ENCODE measurements at places on chromosomes 1 and 21.
A peak's percentile ranks its signal among the peaks of the same experiment; 100 is the strongest.

GRCh38 chr1:112527266-112528010 lies 18.7 kb downstream of the WNT2B start:
- no peak for DNase-seq

GRCh38 chr1:208766832-208767231 lies 522.6 kb upstream of the PLXNA2 start:
- DNase-seq, result no peak

DNA sequence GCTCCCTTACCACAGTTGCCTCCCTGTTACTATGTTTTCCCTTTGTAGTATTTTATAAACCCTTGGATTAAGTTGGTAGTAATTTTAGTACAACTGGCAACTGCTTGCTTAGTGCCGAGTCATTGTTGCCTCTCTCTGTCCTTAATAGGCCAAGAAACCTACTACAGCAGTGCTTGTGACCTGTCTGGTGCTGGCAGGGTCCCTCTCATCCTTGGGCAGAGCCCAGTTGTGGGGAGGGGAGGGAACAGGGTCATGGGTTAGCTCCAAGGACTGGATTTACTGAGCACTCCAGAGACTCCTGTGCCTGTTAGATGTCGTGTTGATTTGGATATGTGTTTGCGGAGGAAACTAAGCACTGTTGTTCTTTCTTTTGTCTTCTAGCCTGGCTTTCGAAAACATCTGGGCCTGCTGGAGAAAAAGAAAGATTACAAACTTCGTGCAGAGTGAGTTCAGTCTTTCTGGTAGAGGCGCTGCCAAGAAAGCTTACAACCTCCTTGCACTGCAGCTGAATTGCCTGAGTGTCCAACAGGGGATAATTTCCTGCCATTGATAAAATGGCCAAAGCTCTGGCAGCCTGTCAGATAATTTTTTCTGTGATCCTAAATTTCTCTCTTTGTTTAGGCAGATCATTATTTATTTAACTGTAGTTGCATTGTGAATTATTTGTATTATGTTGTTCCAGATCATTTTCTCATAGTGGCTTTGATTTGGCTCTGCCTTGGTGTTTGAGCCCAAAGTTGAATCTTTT lies 3.6 kb downstream of the UTP11 start:
- no peak for DNase-seq

DNA sequence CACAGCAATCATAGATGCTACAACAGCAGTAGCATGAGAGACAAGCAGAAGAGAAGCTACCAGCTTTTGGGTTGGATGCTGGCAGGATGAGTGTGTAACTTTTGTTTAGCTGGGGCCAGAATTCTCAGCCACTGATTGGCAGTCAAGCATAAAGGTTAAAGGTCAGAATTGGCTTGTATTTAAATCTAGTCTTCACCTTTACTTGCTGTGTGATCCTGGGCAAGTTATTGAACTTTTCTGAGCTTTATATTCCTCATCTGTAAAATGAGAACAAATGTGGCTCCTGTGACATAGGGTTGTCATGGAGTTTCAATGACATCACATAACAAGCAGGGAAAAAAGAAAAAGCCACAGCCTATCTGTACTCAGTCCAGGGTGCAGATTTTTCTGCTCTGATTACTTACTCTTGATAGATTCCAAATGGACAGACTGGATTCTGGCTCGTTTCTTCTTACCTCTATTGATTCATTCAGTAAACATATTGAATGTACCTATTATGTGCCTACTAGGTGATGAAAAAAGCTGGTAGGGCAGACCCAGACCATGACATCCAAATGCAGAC lies 2.8 kb upstream of the AZIN2 start:
- no peak for DNase-seq

GRCh38 chr1:89199525-89200031 lies 836 bp upstream of the GBP4 start:
- DNase-seq, result no peak

GRCh38 chr1:93395195-93395594 lies 49.5 kb downstream of the DR1 start:
- no peak for DNase-seq

GRCh38 chr1:175162955-175163354 lies 29.6 kb downstream of the KIAA0040 start:
- no peak for DNase-seq

GRCh38 chr1:62068978-62069377 lies 125.7 kb upstream of the L1TD1 start:
- DNase-seq, result no peak

GRCh38 chr1:119799599-119800177 lies 11.6 kb downstream of the REG4 start:
- no peak for DNase-seq

GRCh38 chr1:227563324-227564201 lies at the start of gene ZNF678:
ZNF678 (plus strand) TSS chr1:227563556; CDS start chr1:227650992, 87,436 bp downstream.
- DNase-seq, result peak; percentile 77

- no peak for DNase-seq
Measured at GRCh38 chr1:236938760-236939159, 65.5 kb downstream of the MT1HL1 start.

- no peak for DNase-seq
Measured at GRCh38 chr1:111193712-111194480, 6.5 kb downstream of the DENND2D start.

DNA sequence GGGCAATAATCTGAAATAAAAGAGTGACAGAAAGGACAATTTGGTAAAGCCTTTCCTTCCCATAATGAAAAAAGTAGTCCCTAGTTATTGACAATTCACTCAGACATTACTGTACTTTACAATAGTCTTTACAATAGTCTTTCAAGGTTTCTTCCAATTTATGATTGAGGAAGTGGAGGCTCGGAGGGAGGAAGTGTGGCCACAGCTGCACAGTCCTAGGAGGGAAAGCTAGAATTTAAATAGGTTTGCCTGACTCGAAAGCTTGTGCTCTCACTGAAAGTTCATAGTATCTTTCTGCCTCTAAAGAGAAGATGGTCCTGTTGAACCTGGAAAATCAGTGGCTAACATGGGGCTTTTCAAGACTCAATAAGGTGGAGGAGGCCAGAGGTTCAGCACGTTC lies 203.2 kb downstream of the SDCCAG8 start:
- no peak for DNase-seq

- no peak for DNase-seq
Measured at GRCh38 chr1:42924851-42925760, 33.6 kb downstream of the SLC2A1 start.

DNA sequence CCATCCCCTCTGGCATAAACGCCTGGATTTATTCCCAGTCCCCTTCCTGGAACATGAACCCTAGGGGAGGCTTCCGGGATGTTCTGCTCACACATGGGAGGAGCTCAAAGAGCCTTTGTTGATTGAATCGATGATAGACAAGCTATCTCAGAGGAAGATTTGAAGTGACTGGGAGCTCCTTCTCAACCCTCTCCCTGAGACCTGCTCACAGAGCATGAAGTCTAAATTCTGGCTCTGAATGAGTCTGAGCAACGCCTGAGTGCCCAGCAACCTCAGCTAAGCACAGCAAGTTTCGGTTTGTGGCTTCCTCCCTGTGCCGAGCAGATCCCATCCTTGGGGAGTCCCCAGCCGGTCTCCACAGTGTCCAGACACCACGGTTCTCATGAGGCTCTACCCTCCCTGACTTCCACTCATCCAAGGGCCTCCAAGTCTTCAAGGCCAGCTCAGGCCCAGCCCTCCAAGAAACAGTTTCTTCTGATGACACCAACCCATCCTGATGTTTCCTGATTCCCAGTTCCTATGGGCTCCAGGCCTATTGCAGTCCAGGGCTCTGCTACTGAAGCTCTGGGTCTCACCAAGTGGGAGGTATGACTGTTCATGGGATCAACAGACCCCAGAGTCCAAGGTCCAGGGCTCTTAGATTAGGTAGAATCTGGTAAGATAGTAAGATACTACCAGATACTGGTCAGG lies 190.8 kb downstream of the DYRK1A start:
- no peak for DNase-seq

- DNase-seq, result no peak
Measured at GRCh38 chr1:100517515-100517914, 20.4 kb upstream of the GPR88 start.

- peak; percentile 50 for DNase-seq
Measured at GRCh38 chr1:110524311-110525248, 5.6 kb upstream of the KCNA10 start.

- DNase-seq, result no peak
Measured at GRCh38 chr1:31699341-31699891, 4.4 kb downstream of the COL16A1 start.

DNA sequence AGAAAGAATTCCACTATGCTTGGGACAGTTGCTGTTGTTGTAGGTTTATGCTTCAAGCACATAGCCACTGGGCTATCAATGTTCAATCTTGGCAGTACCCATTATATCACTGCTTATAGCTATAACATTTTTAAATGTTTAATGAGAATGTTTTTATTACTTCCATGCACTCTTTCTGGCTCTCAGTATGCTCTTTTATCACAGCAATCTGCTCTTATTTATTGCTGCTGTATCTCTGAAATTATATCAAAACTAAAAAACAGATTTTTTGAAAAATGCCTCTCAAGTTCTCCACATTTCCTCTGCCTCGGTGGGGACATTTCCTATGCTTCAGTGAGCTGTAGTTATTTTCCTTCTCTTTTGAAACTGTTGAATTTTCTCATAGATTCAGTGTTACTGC lies 5.4 kb upstream of the SGIP1 start:
- no peak for DNase-seq

GRCh38 chr1:231460614-231461013 lies 38.5 kb upstream of the EGLN1 start:
- no peak for DNase-seq

DNA sequence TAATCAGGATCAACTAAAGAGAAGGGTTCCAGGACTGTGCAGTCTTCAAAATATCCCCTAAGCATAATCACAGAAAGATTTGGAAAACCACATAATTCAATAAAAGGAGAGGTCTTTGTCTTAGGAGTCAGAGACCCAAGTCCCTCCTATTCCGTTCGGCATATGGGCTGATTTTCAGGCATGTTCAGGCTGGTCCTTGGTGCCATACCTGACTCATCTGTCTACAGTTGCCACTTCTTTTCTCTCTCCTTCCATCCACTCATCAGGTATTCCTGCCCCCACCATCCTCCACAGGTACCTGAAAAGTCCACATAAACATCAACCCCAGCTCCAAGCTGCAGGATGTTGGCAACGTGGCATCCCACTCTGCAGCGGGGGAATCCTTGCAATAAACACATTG lies 29.7 kb upstream of the RPL11 start:
- DNase-seq, result no peak

GRCh38 chr21:29376556-29376955 lies 77.8 kb downstream of the BACH1 start:
- no peak for DNase-seq

DNA sequence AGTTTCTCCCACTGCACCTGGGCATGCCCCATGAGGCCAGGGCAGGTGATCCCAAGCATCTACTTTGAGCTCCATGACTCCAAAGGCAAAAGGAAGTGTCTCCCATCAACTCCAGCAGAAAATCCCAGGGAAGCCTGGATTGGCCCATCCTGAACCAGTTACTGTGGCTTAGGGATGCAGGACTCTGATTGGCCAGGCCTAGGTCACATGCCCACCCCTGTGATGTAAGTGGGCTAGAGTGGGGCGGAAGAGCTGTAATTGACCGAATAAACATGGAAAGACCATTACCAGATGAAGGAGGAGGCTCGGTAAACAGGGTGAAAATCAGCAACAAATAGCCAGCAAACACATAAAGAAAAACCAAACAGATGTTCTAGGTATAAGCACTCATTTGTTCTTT lies 45.2 kb downstream of the MATN1 start:
- no peak for DNase-seq

- no peak for DNase-seq
Measured at GRCh38 chr1:220703305-220703704, 13.1 kb downstream of the C1orf115 start.

- no peak for DNase-seq
Measured at GRCh38 chr1:192867180-192867579, 58.3 kb downstream of the RGS2 start.

GRCh38 chr1:155282488-155283091 lies 5.3 kb downstream of the HCN3 start:
- no peak for DNase-seq

DNA sequence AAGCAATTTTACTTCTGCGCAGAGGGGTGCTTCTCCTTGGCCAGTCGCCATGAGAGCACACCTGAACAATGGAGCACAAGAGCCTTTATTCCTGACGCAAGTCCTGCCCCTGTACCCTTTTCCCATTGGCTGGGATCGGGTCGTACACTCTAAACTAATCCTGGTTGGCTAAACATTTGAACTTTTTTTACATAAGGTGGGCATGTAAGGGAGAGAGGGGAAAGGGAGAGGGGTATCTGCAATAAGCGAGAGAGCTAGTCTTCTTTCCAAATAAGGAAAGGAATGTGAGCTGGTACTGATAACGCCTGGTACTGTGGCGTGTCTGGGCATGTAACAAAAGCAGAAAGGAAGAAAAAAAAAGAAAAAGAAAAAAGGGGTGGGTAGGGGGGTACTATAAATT lies 21.8 kb downstream of the MFSD2A start:
- no peak for DNase-seq

DNA sequence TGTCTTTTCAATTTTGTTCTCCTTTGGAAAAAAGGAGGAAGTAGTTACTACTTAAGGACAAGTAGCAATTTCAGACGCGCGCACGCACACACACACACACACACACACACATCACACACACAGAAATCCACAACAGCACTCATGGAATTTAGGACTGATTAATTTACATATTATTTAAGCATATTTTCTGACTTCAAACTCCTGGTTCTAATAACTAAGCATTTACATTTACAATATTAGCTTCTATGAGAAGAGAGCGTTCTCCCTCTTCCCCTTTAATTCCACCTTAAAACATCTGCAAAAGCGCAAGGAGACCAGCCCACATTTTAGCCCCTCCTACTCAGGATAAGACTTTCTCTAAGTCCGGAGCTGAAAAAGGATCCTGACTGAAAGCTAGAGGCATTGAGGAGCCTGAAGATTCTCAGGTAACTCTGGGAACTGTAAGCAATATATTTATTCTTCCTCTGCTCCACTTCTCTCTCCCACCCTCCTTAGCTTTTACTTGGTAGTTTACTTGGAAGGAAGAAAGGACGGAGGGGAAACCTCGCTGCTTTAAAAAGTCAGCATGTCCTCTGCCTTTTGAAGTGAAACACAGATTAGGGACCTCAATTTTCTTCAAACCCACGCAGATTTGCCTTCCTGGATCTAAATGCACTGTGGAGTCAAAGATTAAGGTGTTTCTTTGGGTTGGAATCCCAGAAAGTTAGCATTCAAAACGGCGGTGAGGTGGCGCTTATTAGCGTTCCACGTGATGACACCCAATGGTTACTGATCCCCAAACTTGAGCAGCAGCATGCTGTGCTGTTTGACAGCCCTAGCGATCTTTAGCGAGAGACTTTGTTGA lies at the start of gene PLA2G4A:
Gene PLA2G4A, plus strand, starts transcription at position 339 of the 844 bp plus-strand sequence. CDS start 25,406 bp downstream, outside the sequence.
- DNase-seq, result peak; percentile 88

DNA sequence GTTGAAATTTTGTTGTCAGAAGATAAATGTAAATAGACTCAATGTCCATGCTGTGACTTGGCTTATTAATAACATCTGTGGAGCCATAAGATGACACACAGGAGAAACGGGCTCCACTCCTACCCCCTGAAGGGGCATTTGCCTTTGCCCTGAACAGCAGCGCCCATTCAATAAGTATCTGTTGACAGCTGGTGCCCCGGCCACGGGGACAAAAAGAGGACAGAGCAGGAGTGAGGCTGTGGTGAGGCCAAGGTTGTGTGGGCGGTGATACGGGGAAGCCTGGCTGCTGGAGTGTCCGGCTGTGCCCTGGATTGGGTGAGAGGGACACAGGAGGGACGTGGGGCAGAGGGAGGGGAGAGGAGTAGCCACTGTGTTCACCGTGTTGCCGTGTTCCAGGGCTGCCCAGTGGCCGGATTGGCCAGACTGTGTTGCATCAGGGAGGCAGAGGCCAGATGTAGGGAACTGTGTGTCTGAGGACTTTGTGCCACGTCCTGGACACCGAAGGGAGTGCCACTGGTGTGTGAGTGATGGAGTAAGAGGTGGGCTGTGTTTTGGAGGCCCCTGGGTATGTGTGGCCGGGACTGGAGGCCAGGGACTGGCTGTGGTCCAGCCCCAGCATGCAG lies 15.1 kb downstream of the PRMT2 start:
- DNase-seq, result no peak

All from NCI-H526 treated with DMSO at 0.1 percent for 48 hours (cell line).